ENCODE measurements at places on chromosomes 16 and 17.

GRCh38 chr16:66617010-66617434 lies 12.5 kb downstream of the CMTM3 start:
- no peak for DNase-seq

GRCh38 chr17:29176558-29177351 lies 3.4 kb downstream of the MYO18A start:
- peak; percentile 53 for DNase-seq

GRCh38 chr16:71672125-71672524 lies 46.1 kb downstream of the MARVELD3 start:
- DNase-seq = no peak

DNA sequence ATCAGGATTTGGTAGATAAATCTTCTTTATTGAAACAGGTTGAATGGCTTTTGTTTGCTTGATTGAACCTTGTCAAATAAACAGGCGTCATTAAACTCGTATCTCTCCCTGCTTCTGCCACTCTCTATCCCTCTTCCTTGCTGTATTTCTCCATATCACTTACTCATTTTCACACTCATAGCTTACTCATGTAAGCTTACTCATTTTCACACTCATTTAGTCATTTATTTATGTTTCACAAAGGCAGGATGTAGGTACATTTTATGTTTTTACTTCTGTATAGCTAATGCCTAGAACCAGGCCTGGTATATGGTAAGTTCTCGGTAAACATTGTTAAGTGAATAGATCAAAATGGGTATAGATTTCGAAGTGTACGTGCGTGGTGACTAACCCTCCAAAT lies 450.0 kb downstream of the PMP22 start:
- DNase-seq = no peak

DNA sequence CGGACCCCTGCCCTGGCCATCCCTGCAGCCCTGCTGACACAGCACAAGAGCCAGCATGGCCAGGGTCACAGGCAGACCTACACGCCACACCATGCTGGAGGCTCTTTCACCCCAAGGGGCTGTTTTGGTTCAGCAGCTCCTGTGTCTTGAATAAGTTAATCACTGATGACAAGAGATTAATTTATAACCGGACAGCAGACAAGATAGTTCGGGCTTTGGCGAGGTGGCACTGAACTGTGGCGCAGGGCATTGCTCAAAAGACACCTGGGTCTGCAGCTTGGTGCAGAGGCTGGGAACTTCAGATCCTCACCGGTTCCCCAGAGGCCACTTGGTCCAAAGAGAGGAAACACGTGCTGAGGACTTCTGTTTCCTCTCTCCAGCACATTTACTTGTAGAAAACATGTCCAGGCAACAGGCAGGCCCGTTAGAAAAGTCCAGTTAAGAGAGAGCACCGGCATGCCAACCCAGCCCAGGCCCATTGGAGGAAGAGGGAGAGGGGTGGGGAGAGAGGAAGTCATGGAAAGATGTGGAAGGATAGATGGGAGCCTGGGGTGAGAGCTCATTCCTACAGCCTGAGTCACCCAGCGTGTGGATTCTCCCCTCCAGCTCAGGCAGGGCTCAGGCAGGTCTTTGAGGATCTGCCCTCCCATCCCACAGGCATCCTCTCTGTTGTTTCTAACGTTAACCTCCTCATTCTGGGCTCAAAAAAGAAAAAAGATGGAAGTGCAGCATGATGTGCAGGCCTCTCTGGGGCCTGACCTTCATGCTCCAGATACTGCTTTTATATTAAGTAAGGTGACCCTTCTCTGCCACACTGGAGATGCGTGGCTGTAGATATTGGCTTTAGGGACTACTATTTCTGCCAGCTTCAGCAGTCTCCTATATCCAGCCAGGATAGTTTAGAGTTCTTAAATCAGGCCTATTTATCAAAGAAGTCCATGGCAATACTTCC lies 80.0 kb upstream of the HNF1B start:
- no peak for DNase-seq

DNA sequence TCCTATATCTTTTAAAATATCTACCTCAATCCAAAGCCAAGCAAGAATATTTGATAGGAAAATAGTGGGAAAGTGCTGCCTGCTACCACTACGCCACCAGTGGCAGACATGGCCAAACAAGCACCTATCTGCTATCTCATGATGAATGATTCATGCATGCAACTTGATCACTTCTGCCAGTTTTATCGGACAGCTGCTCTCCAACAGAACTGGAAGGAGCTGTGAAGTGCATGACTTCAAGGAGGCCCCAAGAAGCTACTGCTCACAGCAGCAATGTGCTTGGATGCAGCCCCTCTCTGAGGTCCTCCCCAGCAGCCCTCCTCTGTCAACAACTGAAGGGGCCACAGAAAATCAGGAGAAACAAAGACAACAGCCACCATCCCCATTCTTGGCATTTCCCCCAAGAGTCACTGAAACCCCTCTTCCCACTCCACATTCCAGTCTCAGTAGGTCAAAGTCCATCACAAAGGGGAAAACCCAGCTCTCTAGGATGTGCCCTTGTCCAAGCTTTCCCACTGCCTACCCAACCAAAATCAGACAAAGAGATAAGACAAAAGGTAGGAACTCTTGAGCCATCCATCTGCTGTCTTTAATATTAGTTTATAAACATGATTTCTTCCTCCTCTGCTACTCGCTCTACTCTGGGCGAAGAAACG lies 215.3 kb downstream of the C16orf78 start:
- DNase-seq = no peak

DNA sequence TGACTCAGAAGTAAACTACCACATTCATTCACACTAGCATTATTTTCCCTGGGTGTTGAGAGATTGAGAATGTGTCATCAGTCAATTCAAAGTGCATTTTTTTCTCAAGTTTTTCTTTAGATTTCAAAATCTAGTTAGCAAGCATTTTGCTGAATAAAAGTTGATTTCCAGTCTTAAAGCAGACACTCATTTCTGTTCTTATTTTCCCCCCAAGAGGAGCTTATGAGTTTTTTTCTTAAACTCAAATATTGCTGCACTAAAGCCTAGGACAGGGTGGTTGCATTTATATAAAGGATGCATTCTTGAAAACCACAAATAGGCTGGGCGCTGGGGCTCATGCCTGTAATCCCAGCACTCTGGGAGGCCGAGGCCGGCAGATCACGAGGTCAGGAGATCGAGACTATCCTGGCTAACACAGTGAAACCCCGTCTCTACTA lies 15.3 kb downstream of the CDH3 start:
- no peak for DNase-seq

DNA sequence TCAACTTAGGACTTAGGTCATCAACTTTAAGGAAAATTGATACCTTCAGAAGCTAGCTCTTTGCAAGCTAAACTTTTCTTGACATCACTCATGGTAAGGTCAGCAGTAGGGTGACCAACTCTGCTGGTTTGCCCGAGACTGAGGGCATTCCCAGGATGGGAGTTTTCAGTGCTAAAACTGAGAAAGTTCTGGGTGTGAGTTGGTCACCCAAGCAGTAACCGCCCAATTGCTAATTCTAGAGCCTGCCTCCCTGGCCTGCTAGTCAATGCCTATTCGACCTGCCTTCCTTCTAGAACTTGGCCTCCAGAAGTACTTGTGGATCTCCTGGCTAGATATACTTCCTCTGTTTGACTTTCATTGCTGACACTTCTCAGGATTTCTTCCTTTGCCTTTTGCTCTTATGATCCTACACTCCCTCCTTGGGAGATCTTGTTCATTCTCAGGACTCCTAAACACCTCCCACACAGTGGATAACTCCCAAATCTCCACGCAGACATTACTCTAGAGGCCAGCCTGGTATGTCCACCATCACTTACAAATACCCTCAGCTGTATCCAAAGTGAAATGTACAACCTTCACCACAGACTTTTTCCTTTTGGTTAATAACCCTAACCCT lies 10.5 kb upstream of the MYO18A start:
- DNase-seq = no peak

GRCh38 chr17:28047806-28048205 lies 5.3 kb downstream of the NLK start:
- no peak for DNase-seq

DNA sequence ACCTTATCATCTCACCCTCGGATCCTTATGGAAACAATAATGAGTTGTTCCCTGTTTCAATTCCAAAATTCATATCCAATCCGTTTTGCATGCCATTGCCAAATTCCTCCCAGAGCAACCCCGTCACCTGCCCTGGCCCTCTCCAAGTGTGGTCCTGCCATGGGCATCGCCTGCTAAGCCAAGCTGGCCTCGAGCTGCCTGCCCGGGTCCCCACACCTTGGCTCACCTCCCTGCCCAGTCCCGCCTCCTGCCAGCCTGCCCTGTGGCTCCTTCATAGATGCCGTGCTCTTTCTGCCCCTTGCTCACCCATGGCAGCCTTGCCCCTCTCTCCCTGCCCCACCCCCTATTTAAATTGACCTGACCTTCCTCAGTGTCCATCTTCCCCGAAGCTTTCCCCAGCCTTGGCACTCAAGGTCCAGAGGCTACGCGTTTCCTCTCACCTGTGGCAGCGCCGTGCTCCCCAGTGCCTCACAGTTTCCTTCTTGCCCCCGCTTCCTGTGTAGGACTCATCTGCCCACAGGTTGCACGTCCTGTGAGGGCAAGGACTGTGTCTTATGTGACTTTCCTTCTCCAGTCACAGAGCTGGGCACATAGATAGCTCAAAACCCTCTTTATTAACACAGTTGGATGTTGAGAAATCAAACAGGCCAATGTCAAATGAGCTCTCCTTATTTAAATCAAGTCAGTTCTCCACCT lies 12.7 kb downstream of the MAPT start:
- DNase-seq = no peak

- DNase-seq = no peak
Observed at GRCh38 chr17:43791589-43791988, 11.4 kb downstream of the CFAP97D1 start.

GRCh38 chr16:8237452-8237851 lies 352.9 kb downstream of the TMEM114 start:
- DNase-seq = no peak

- no peak for DNase-seq
Observed at GRCh38 chr17:5897275-5897911, 172.8 kb upstream of the WSCD1 start.

GRCh38 chr17:58268774-58269556 lies 11.8 kb downstream of the MPO start:
- no peak for DNase-seq

DNA sequence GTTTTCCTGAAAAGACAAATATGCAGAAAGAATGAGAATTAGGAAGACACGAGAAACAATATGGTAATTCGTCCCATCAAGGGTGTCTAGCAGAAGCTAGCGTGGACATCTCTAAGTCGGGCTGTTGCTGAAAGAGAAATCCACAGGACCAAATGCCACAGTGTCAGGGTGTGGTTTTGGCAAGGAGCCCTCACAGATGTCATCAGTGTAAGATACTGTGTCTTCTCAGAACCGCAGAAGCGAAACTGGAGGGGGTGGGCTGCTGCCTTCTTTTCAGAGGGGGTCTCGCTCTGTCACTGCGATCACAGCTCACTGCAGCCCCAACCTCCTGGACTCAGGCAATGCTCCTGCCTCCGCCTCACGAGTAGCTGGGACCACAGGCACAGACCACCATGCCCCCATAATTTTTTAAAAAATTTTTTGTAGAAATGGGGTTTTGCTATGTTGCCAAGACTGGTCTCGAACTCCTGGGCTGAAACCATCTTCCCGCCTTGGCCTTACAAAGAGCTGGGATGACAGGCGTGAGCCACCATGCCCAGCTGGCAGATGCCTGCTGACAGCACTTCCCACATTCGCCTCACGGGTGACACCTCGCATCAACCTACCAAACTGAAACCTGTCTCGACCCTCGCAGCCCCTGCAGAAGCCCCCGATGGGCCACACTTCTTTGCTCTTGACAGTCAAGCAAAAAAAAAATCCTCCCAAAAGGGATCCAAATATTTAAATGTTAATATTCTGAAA lies 26.2 kb downstream of the TRAP1 start:
- no peak for DNase-seq

DNA sequence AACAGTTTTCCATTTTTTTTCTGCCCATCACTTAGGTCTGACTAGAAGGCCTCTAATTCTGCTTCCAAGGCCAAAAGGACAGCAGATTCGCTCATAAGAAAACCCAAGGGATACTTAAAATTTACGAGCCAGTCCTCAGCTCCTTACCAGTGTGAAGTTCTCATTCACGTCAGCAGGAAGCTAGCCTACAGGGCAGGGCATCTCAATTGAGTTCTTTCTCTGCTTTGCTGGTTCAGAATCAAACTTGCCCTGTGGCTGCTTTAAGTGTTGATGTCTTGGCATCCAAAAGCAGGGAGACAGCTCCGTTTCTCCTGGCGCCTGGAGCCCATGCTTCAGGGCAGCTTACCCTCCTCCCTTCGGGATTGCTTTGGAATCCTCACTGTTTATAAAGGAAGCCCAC lies 136.0 kb downstream of the ANKFN1 start:
- no peak for DNase-seq

- peak; percentile 46 for DNase-seq
Observed at GRCh38 chr17:77373299-77374169, 232.8 kb downstream of the SEC14L1 start.

DNA sequence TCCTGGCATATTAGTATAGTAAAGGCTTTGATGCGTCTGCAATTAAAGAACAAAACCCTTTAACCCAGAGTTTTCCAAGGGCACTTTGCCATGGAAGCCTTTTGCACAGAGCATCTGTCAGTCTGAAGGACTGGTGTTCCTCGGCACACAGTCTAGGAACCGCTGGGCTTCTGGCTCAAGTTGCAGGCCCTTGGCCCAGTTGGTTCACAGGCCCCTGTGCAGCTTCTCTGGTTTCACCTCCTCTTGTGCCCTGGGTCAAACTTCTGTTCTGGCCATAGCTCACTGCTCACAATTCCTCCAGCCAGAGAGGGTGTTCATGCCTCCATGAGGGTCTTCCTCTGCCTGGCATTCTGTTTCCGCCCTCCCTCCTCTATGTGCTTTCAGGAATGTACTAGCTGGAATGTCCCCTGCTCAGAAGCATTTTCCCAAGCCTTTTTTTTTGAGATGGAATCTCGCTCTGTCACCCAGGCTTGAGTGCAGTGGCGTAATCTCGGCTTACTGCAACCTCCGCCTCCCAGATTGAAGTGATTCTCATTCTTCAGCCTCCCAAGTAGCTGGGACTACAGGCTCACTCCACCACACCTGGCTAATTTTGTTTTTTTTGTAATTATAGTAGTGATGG lies 34.5 kb upstream of the TEX2 start:
- DNase-seq = no peak

DNA sequence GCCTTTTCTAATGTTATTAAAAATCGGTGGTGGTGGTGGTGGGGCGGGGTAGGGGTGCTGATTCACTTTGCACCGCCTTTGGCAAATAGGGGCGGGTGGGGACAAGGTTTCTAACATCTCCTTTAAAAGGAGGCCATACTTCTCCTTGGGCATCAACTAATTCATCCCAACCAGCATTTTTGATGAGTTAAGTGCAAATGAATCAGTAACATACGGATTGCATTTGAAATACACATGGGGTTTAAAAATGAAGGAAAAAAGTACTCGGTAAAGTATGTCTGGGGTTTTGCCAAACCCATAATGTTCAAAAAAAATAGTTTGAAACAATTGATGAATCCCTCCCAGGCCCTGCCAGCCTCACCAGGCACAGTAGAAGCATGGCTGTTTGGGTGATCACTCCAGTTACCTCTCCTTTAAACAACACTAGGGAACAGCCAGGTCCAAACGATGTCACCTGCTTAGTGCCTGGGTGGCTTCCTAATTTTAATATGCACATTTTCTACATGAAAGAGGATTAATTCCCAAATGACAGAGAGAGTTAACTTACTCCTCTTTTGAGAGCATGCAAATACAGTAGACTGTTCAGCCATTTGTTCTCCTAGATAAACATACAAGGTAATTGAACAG lies 107.2 kb downstream of the ANKFN1 start:
- DNase-seq = no peak

All from glutamatergic neuron (in vitro differentiated cells).